Stimulated activated CD4-positive, alpha-beta T cell treated with anti-CD3 and anti-CD28 coated beads, Interleukin-1b, Interleukin-23, amount 100 ng/mL, for 24 hours (primary cell): ENCODE measurements at places on chromosomes 7 and 10.
A peak's percentile ranks its signal among the peaks of the same experiment; 100 is the strongest.

DNA sequence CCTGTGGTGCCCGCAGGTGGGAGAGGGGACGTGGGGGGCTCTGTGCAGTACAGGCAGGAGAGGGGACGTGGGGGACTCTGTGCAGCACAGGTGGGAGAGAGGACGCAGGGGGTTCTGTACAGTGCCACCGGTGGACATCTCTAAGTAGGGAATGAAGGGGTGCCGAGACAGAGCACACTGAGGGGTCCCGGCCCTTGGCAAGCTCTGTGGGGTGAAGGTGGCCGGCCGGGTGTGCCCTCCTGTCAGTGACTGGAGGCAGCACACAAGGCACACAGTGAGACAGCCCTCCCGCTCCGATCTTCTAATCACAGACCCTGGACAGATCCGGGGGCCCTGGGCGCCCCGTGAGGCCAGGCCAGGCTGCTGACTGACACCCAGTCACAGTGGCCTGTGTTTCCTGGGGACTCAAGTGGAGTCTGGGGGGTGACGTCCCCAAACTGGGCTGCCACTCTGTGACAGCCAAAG is 11.2 kb downstream of the GPR146 start:
- no peak for DNase-seq

DNA sequence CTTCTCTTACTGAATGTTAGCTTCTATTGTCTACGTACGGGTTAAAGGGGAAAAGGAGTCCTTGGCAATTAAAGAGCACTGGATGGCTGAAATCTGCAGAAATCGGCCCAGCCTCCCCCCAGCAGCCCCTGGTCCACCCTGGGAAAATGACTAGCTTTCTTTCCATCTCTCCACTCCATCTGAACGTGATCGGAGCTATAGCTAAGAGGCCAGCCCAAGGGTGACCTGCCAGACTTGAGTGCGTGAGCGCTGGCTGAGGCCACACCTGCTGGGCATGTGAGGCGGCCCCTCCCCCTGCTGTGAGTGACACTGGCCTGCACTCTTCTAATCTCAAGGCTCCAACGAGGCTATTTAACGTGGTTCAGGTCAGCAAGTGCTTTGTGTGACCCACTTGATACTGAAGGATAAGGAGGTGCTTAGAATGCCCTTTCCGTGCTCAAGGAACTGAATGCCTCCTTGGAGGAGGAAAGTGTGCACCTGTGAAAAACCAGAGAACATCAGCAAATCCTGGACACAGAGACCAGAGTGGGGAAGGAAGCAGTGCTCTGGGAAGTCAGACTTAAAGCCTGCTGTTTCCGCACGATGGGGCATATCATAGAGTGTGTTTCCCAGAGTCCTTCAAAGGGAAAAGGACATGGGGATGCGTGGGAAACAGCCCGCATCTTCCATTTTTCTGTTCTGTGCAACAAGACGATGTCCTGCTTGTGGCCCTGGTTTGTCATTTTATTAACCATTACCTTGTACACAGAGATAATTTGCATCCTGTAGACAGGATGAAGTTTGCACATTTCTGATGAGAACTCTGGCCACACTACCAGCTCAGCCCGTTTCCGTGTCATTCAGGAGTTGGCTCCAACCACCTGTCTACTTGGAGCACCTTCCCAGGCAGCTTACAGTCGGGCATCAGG is 12.5 kb upstream of the MNX1 start:
- no peak for DNase-seq

DNA sequence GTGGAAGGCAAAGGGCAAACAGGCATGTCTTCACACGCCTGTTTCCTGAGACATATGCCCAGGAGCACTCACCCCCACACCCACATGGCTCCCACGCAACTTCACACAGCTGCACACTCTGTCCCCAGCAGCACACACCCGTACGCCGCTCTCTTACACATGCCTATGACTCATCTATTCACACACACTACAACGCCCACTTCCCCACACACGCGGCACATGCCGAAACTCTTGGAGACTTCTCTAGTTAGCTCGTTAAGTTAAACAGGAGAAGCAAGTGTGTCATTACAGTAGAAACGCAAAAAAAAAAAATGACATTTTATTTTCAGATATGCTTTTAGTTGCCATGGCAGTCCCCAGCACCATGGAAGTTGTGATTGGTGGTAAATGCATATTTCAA is 6.7 kb downstream of the CALN1 start:
- peak; percentile 1 for DNase-seq

- no peak for DNase-seq
These were observed 6.9 kb downstream of the CHPF2 start for GRCh38 chr7:151238924-151239836.

GRCh38 chr10:28879875-28880682 is 202.8 kb downstream of the BAMBI start:
- no peak for DNase-seq

GRCh38 chr10:13319166-13319565 is 19.3 kb upstream of the PHYH start:
- no peak for DNase-seq

DNA sequence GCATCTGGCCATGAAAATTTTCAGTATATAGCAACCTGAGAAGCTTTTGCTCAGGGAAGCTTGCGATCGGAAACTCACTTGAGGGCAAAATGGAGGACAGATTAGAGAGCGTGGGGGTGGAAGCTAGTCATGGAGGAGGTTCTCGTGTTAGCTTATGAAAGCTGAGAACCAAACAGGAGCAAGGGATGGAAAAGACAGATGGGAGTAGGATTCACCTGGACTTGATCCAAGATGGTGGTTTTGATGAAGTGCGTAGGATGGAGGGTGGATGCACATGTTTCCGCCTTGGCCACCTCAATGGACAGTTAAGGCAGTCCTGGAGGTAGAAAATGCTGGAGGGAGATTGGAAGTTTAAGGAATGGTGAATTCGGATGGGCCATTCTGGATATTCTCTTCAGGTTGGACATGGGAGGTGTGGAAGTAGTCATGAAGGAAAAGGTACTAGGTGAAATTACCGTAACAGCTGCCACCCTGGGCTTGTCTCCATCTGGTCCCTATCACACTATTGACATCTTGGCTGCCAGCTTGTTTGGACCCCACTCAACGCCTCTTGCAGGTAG is 6.3 kb upstream of the C10orf95 start:
- no peak for DNase-seq

- no peak for DNase-seq
These were observed 58.2 kb downstream of the STRA8 start for GRCh38 chr7:135291809-135292253.

GRCh38 chr10:16481052-16481728 is 40.5 kb downstream of the C1QL3 start:
- DNase-seq: no peak

DNA sequence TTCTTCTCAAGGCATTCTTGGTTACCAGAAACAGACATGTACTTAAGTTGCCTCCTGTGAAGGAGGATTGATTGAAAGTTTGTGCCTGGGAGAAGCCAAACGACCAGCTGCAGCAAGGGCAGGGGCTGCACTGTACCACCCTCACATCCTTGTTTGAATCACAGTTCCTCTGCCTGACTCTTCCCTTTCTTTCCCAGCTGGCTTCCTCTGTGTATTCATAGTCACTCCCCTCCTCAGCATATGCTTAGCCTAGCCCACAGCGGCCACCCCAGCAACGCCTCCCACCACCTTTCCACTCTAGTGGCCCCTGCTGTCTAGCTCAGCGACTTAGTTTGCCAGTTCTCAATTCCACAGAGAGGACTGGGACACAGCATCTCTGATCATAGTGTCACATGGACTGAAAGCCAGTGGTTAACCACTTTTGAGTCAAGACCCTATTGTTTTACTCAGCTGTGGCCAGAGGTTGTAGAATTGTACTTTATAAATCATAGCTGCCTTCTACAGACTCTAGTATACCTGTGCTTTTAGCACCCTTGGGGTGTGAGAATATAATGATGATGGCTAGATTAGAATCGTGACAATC is 643.0 kb downstream of the SUGCT start:
- no peak for DNase-seq

- DNase-seq: no peak
These were observed 1249.6 kb downstream of the TYW1 start for GRCh38 chr7:68246189-68246633.

DNA sequence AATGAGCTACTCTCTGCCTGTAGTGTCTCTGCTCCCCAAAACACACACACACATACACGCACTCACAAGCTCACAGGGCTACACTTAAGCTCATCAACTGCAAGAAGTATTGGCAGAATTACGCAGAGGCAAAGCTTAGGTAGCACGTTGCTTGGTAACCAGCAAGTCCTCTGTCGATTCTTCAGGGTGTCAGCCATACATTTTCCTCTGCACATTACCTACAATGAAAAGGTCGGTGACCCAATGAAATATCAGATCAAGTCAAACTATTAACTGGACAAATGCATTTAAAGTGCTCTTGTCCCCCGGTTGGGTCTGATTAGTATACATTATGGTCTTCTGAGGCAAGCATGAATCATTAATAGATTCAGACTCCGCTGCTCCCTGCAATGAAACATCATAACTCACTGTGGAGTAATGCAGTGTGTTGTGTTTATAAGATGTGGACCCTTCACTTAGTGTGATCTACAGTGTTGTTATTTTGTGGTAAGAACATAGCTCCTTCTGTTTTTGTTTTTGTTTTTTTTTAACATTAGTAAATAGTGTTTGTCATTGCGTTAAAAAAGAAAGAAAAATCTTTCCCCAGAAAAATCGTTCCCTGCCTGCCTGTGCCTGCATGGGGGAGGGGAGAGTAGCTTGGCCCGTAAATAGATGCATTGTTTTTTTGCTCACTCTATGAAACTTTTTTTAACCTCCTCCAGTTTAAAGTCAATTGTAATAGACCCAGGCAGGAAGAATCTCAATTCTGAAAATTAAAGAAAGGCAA is 325.5 kb downstream of the SFMBT2 start:
- DNase-seq: no peak

- DNase-seq: peak; percentile 63
These were observed 43.3 kb upstream of the NFKB2 start for GRCh38 chr10:102352066-102352715.

GRCh38 chr7:35260246-35260645 is 6.3 kb upstream of the TBX20 start:
- DNase-seq: no peak

DNA sequence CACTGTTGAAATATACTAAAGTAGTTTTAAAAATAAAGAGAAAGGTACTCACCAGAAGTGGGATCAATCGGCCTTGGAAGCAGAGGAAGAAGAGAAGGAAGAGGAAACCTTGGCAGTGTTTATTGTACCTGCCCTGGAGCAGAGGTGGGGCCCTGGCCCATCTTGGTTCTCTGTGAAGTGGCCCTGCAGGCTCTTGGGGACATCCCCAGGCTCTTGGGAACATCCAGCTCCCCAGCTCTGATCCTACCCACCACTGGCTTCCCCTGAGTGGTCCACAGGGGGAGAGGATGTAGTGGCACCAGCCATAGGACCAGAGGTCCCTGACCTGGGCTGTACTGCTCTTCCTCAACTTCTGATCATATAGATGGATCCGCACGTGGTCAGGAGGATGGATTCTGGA is 22.3 kb upstream of the RET start:
- DNase-seq: no peak

GRCh38 chr7:128247640-128248194 is 6.6 kb downstream of the LEP start:
- DNase-seq: no peak

GRCh38 chr7:94389381-94389780 is 5.3 kb upstream of the COL1A2 start:
- no peak for DNase-seq

- no peak for DNase-seq
These were observed 509.7 kb upstream of the AKR1E2 start for GRCh38 chr10:4316161-4316810.

DNA sequence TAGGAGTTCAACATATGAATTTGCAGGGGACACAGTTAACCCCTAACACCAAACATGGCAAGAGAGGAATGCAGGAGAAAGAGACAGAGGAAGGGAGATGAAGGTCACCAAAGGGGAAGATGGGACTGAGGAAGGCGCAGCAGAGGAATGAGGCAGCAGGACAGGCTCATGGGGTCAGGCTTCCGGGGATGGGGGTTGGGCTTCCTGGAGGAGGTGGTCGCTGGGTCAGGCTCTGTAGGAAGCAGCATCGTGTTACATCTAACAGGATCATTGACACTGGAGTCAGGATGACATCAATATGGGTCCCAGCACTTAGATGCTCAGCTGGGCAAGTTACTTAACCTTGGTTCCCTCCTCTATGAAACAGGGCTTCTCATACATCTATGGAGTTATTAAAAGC is 113.2 kb downstream of the NPTX2 start:
- DNase-seq: no peak

DNA sequence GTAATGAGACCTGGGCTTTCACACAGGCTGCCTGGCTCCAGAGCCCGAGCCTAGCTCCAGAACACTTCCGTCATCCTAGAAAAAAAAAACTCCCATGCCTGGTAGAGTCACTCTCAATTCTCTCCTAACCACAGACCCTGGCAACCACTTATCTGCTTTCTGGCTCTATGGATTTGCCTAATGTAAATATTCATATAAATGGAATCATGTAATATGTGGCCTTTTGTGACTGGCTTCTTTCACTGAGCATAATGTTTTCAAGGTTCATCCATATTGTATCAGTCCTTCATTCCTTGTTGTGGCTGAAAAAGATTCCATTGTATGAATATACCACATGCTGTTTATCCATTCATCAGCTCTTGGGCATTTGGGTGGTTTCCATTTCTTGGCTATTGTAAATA is 167.7 kb upstream of the MKLN1 start:
- no peak for DNase-seq

DNA sequence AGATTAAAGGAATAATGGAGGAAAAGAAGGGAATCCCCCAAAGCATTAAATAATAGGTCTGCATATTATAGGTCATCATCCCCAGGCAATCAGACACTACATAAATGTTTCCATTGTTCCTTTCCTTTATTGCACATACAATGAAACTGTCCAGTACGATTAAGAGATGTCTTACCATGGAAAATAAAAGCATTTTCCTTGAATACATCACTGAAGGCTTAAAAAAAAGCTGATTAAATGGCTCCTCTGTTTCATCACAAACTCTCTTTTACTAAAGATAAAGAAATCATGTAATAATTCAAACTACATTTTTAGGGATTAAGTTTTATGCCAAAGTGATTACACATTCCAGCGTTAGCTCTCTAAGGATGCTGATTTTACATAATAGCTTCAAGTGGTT is 316.0 kb downstream of the AGMO start:
- no peak for DNase-seq

- DNase-seq: no peak
These were observed 157.7 kb upstream of the PRR15 start for GRCh38 chr7:29405891-29406290.

GRCh38 chr7:106952658-106953231 is 87.7 kb downstream of the PIK3CG start:
- DNase-seq: no peak

DNA sequence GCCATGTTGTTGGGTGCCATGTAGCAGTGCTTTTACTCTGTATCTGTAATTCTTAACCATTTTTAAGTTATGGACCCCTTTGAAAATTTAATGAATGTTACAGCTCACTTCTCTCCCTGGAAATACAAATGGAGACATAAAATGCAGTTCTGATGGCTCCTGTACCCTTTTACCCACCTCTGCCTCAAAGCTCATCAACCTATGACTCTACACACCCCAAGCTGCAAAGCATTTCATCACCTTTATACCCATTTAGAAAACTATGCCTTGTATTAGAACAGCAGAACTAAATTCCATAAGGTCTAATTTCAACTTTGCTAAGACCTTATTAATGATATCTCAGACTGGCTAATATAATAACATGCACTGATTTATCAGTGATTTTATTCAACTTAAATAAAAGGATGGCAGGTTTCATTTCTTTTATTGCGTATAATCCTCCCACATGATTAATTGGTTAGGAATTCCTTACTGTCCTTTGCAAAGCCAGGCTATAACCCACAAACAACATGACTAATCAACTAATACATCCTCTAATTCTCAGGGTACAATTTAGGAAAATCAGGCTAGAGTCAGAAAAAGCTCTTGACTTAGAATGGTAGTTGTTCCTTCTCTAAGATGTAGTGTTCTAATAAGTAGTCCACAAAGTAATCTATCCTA is 68.1 kb downstream of the CPEB3 start:
- DNase-seq: no peak
